ENCODE measurements at places on chromosomes 12 and 14.

GRCh38 chr12:105748806-105749600, 389.8 kb downstream of the NUAK1 start:
- DNase-seq, result no peak

DNA sequence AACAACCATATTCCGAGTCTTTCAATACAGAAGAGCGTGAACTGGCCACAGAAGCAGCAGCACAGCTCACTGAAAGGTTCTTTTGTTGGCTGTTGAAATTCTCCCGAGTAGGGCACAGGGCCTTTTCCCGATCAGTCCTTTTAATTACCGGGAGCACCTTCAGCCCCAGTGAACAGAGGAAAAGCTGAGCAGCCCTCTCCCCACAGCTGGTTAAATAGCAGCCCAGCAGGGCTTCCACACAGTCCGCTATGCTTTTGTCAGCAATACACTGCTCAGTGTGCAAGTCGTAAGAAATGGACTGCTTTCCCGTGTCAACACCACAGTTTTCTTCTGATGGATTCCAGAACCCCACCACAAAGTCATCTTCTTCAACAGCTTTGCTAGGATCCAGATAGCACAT, 61.3 kb downstream of the DICER1 start:
- no peak for DNase-seq

- DNase-seq, result no peak
These were observed 230.7 kb upstream of the SRRM4 start for GRCh38 chr12:118750666-118751065.

DNA sequence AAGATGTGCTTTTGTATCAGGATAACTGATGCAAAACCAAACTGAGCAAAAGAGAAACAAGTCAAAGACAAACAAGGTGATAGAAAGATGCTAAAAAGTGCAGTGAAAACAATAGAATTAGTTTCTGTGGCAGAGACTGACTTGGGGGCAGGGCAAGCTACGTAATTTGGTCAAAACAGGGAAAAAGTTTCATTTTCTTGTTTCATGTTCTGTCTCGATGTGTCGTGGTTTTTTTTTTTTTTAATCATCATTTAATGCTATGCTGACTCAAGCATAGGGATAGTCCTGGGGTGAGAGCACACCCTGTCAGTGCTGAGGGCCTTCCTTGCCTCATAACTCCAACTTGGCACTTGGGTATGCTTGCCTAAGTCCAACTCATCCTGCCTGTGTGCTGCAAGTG, 144.1 kb upstream of the PTPRQ start:
- no peak for DNase-seq

- peak; percentile 47 for DNase-seq
These were observed 3.8 kb upstream of the PSMC6 start for GRCh38 chr14:52703225-52703624.

GRCh38 chr14:91383439-91383838, 34.2 kb downstream of the CCDC88C start:
- DNase-seq, result no peak
